ENCODE measurements at places on chromosomes 7 and 10.

DNA sequence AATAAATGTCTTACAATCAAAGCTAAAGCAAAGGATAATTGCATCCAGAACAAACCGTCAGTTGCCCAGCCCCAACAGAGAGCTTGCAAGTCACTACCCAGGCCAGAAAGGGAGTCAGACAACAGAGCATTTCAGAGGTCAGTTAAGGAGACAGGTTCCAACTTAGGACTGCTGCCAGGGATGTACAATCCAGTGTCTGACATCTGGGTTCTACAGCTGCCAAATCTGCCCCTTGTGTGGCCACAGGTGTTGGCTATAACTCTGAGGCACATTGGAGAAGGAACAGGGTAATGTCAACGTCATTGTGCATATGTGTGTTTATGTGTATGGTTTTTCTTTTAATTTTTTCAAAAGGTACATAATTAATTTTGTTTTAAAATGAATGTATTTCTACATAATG lies 85.2 kb upstream of the GLCCI1 start:
- no peak for DNase-seq

DNA sequence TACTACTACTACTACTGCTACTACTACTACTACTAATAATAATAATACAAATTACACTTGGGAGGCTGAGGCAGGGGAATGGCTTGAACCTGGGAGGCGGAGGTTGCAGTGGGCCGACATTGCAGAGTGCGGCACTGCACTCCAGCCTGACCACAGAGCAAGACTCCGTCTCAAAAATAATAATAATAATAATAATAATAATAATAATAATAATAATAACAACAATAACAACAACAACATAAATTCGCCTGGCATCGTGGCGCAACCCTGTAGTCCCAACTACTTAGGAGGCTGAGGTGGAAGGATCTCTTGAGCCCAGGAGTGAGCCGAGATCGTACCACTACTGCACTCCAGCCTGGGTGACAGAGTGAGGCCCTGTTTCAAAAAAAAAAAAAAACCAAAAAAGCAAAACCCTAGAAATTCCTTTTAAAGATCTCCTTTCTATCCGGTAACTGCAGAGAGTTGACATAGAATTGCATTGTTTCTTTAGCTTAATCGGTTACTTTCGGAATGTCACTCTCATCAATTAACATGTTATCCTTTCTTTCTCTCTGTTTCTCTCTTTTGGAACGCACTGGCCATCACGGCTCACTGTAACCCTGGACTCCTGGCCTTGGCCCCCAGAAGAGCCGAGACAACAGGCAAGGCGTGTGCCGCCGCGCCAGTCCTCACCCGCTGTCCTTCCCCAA lies 972 bp downstream of the PHYH start:
- no peak for DNase-seq

- peak; percentile 63 for DNase-seq
These were observed 44.8 kb upstream of the GRID1 start for GRCh38 chr10:86411281-86411841.

DNA sequence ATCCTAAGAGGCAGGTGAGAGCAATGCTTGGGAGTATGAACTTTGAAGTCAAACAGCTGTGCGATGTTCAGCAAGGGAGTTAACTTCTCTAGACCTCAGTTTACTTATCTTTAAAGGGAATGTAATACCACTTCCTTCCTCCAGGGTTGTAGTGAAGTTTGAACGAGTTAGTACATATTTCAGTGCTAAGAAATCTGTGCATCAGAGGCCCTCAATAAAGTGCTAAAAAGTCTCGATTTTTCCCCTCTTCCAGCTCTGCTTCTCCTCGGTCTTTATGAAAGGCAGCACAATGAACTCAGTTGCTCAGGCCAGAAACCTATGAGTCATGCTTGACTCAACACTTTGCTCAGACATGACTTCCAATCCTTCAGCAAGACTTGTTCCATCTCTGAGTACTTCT lies 418.9 kb downstream of the MDFIC start:
- no peak for DNase-seq

- DNase-seq = no peak
These were observed 31.4 kb downstream of the TCERG1L start for GRCh38 chr10:131280101-131280500.

- no peak for DNase-seq
These were observed 29.3 kb upstream of the YAE1 start for GRCh38 chr7:39536951-39537350.

GRCh38 chr10:112244197-112244596 lies 39.0 kb upstream of the TECTB start:
- DNase-seq = no peak

GRCh38 chr7:45598886-45599520 lies 24.8 kb downstream of the ADCY1 start:
- no peak for DNase-seq

DNA sequence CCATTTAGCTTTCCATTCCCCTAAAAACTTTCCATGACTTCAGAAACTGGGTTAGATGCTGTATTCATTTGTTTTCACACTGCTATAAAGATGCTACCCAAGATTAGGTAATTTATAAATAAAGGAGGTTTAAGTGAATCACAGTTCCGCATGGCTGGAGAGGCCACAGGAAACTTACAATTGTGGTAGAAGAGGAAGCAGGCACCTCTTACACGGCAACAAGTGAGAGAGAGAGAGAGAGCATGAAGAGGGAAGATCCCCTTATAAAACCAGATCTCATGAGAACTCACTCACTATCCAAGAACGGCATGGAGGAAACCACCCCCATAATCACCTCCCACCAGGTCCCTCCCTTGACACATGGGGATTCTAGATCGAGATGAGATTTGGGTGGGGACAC lies 336.8 kb downstream of the TFEC start:
- no peak for DNase-seq

DNA sequence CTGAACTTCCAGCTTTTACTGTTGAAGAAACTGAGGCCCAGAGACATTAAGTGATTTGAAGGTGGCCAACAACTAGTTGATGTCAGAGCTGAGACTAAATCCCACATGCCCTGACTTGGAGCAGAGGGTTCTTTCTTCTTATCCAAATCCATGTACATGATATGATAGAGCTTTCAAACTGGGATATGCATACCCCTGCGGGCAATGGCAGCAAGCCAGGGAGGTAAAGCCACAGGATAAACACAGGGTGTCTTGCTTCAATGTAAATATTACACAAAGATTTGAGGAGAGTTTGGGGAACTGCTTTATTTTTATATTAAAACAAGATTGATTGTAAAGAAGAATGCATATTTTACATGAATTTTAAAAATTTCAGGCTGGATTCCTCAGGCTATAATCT lies 2.3 kb upstream of the LRRC72 start:
- DNase-seq = no peak

GRCh38 chr10:97889461-97890265 lies 40.0 kb downstream of the GOLGA7B start:
- DNase-seq = no peak

DNA sequence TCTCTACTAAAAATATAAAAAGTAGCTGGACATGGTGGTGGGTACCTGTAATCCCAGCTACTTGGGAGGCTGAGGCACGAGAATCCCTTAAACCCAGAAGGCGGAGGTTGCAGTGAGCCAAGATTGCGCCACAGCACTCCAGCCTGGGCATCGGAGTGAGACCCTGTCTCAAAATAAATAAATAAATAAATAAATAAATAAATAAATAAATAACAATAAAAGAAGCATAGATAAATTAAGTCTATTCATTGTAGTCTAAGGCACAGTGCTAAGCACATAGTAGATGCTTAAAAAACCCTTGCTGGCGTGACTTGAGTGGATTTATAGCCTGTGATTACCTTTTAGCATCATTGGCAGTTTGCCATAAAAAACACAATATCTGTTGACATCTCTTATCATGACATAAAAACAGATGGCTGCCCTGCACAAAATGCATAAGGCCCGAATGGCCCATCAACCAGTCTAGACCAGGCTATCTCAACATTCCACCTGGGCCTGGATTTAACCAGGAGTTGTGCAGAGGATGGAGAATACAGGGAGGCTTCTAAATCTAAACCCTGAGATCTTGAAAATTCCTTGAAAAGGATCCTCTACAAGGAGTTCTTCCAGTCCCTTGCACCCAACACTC lies 94.9 kb downstream of the PRLHR start:
- DNase-seq = no peak

GRCh38 chr7:158165711-158166110 lies 421.9 kb downstream of the PTPRN2 start:
- no peak for DNase-seq

DNA sequence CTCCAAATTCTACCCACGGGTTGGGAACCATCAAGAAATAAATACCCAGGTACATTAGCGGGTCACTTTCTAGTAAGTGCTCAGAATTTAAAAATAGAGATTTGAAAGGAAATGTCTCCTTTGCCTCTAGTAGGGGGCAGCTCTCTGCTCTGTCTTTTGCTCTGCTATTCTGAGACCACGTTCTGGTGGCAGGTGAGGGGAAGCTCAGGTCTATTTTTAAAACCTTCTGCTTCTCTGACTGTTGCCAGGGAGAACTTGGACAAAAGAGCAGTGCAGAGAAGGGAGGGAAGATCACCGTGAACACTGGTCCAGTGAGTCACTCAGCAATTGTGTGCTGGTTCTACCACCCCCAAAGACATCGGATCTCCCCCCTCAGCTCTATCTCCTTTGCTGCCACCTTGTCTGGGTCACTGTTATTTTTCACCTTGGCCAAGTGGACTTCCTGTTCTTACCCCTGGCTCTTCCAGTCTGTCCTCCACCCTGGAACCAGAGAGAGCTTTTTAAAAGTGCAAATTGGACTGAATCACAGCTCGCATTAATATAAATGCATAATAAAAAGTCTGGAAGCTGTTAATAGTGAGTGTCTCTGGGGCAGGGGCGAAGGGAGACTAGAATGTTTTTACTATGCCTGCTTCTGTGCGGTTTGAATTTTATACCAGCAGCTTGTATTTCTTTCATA lies 72.4 kb upstream of the LOXL4 start:
- DNase-seq = no peak

DNA sequence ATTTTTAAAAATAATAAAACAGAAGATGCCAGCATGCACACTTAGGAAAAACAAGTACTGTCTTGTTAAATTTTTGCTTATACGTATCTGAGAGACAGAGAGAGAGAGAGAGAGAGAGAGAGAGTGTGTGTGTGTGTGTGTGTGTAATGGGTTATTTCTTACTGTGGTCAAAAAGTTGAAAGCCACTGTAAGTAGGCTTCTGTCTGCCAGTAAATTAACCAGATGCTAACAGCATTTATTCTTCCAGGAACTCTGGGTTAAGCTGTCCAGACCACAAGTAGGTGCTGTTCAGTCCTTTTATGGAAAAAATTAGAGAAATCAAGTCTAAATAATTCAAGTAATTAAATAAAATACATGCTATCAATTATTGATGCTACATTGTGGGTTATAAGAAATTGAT lies 39.7 kb downstream of the RNF32 start:
- no peak for DNase-seq

- no peak for DNase-seq
These were observed 125.3 kb downstream of the DYNC1I1 start for GRCh38 chr7:95897557-95898251.

Measured in CD4-positive, alpha-beta T cell treated with Interleukin-17A for 4 hours (primary cell).